Left colon (tissue), 2 donors: ENCODE measurements at places on chromosomes 16 and 17. TPM values are rescaled to one million over a fixed set of nuclear protein-coding genes. Genes with fewer than 3 reads are reported as not detected.
A peak's percentile ranks its signal among the peaks of the same experiment; 100 is the strongest.

DNA sequence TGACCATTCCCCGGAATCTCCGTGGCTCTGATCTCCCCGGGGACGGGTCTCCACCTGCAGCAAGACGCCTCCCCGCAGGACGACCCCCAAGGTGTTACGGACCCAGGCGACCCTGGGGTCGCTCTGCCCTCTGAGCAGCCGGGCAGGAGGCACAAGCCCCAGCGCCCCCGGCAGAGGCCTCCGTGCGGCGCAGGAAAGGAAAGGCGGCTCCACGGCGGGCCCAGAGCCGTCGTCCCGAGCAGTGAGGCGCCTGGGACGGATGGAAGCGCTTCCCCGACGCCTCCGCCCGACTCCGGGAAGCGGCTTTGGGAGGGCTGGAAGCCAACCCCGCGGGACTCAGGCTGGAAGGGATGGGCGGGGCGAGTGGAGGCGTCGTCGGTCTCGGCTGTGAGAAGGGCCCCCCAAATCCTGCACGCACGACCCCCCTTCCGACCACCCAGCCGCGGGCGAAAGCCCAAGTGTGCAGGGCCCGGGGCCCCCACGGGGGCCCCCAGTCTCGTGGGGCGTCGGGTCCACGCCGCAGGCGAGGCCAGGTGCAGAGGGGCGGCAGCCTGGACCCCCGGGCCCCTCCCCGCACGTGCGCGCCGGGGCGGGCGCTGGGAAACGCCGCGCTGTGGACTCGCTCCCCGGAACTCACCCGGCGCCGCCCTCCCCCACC lies 32.7 kb upstream of the RPH3AL start:
- DNase-seq, result peak; percentile 50

TBC1D3E gene
- total RNA-seq, result not detected

SECTM1 gene
- total RNA-seq, result 127 TPM

DNA sequence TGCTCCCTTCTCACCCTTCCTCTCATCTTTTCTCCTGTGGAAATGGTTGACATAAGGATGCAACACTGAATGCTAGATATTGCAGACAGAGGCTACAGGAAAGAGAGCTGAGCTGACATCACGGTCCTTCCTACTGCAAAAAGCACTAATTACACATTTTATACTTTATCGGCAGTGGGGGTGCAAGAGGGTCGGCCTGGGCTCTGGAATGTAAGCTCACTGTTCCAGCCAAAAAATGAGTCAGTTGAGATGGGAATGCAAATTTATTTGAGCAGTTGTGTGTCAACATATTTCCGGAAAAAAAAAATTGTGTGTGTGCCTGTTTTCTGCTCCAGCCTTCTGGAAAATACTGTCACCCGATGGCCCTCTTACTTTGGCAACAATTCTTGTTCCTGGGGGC lies 14.1 kb upstream of the MRTFB start:
- DNase-seq, result no peak

- no peak for DNase-seq
These were observed 161.4 kb upstream of the MPHOSPH6 start for GRCh38 chr16:82331397-82331796.

- DNase-seq, result no peak
These were observed 92.5 kb downstream of the SSH2 start for GRCh38 chr17:29837531-29837930.
